Upper lobe of right lung (tissue), 1 donor: ENCODE measurements at places on chromosomes 11 and 22.

DNA sequence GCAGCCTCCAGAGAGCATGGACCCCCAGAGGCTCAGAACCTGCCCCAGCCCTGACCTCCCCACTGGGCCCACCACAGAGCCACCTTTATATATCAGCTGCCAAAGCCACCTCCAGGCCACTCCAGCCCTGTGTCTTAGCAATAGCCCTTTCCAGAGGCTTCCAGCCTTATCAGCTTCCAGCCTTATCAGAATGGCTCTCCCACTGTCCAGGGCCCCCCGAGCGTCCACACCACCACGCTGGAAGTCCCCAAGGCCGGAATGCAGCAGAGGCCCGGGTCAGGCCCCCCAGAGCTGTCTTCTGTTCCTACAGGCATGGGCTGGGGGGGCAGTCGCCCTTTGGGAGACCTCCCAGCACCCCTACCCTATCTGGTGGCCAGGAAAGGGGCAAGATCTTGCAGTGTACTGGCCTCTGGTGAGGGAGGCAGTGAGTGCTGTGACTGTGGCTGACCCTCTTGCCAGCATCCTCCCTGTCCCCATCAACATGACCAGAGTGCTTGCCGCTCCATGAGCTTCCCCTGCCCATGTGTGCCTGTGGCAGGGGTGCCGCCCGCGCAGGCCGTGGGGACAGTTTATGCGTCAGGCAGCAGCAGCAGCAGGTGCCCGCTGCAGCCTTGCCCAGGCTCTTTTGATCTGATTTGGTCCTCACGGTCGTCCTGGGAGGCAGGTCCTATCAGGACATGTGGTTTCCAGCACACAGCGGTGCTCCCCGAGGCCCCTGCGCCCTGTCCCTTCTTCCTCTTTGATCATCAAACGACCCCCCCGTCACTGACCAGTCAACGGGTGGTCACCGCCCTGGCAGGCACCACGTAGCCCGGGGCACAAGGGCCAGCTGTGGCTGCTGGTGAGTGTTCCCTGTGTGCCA lies 15.9 kb downstream of the OSBPL5 start:
- no peaks in the 10 kb centered on the region for H3K36me3 ChIP-seq
- no peak for DNase-seq
- H3K4me1 ChIP-seq: peaks cover 10% of the 10 kb centered on the region
- no peak overlapping the region for H3K4me3 ChIP-seq
- no peak overlapping the region for H3K27ac ChIP-seq

- no peak overlapping the region for H3K27ac ChIP-seq
- H3K4me3 ChIP-seq: no peak overlapping the region
- no peaks in the 10 kb centered on the region for H3K27me3 ChIP-seq
- peaks cover 3% of the 10 kb centered on the region for H3K4me1 ChIP-seq
These were observed 71.2 kb downstream of the LRRC32 start for GRCh38 chr11:76599041-76600013.

DNA sequence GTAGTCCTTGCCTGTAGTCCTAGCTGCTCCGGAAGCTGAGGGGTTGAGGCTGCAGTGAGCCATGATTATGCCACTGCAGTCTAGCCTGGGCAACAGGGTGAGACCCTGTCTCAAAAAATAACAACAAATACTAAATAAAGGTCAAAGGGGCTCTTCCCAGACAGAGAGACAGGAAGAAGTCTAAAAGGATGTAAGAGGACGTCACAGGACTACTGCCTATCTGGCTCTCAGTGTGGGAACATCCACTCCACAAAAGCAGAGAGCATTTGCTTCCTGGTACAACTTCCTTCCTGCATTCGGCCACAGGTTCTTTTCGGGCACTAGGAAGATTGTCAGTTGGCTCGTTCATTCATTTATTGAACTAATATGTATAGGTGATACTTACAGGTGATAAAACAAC lies 110.6 kb downstream of the SGSM3 start:
- no peaks in the 10 kb centered on the region for H3K36me3 ChIP-seq
- no peak overlapping the region for H3K4me3 ChIP-seq
- peaks cover 49% of the 10 kb centered on the region for H3K4me1 ChIP-seq

DNA sequence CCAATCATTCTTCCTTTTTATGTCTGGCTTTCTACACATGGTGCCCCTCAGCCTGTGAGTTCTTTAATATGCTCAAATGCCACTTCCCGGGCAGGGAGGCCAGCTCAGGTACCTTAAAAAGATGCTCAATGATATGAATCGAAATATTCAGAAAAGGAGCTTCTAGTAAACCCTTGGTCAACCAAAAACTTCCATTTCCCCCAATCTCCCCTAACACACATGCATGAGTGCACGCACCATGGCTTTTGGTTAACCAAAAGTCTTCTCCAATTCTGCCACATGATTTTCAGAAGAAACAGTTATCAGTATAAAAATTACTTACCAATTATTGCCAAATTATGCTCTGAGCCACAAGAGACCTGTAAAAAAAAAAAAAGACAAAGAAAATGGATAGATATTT lies 135.0 kb downstream of the SERGEF start:
- DNase-seq: no peak
- no peak overlapping the region for H3K4me3 ChIP-seq
- H3K4me1 ChIP-seq: no peaks in the 10 kb centered on the region
- no peak overlapping the region for H3K27ac ChIP-seq
- no peaks in the 10 kb centered on the region for H3K36me3 ChIP-seq
- H3K27me3 ChIP-seq: no peaks in the 10 kb centered on the region

GRCh38 chr22:26238596-26238995 lies 69.3 kb downstream of the SEZ6L start:
- H3K4me1 ChIP-seq: no peaks in the 10 kb centered on the region
- H3K27me3 ChIP-seq: peaks cover 28% of the 10 kb centered on the region
- DNase-seq: no peak
- no peaks in the 10 kb centered on the region for H3K36me3 ChIP-seq

DNA sequence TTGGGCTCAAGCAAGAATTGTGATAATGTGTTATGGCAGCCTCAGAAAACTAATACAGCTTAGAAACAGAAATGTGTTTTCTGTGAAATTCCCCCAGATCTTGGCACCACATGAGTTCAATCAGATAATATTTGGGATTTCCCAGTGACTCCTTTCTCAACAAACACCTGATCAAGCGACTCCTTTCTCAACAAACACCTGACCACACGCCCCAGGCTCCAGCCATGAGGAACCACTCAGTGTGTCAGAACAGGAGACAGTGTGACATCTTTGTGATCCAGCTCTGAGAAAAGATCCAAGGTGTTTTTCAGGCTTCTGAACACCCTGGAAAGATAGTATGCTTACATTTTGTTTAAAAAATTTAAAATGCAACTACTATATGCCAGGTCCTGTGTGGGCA lies 1.9 kb upstream of the UVRAG start:
- DNase-seq: no peak
- peak overlapping the region; percentile 93 for H3K27ac ChIP-seq
- H3K36me3 ChIP-seq: no peaks in the 10 kb centered on the region

DNA sequence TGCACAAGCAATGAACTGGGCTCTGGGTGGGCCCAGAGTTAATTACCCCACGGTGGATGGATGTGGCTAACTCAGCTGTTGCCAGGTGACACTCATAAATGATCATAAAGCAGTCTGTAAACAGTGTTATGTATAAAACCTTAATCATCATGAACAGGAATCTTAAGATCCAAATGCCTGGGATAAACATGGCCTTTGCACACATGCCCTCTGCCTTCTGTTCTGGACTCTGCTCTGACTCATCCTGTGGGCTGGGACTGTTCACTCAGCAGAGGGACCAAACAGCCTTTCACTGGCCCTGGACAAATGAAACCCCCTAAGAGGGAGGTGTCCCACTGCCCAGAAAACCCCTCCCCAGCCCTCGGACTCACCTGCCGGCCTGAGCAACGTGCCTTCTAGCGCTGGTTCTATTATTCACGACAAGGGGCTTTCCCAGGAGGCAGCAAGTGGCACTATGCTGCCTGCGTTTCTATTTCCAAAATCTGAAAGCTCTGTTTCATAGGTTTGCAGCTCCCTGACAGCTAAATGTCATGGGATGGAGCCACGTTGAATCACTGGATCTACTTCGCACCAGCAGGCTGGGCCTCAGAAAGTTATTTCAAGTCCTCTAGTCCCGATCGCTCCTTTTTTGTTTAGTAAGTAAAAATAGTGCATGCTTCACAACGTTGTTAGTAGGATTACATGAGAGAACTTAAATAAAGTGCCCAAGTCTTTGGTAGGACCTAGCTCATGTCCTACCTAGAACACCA lies 53.0 kb downstream of the LARGE1 start:
- H3K27ac ChIP-seq: no peak overlapping the region
- no peaks in the 10 kb centered on the region for H3K27me3 ChIP-seq
- H3K36me3 ChIP-seq: no peaks in the 10 kb centered on the region

DNA sequence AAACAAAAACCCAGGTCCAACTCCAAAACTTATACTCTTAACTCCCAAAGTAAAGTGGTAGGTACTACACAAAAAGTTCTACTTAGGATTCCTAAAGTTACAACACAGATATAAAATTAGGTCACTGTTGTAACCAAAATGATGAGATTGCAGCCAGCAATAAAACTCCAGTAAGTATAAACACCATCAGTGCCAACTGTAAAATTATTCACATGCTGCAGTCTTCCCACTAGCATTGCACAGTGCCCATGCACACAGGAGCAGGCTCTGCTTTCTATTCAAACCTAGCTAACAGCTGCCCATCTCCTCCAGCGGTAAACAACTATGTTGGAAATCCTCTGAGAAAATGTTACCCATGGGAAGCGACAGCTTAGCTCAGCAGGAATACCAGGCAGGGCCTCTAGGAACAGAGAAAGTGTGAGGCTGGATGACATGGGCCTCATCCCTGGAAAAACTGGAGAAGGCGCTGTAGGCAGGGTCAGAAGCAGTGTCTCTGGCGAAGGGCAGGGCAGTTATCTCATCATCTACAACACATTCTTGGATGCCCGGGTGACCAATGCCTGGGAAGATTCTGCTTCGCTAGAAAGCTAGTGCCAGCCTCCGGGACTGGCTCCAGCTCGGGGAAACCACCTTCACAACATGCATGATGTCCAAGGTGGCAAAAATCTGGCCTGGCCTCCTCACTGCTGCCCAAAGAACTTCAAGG lies 9.1 kb downstream of the CPT1A start:
- no peak overlapping the region for H3K27ac ChIP-seq
- H3K4me1 ChIP-seq: peaks cover 64% of the 10 kb centered on the region
- H3K27me3 ChIP-seq: no peaks in the 10 kb centered on the region
- H3K36me3 ChIP-seq: peaks cover 11% of the 10 kb centered on the region
- DNase-seq: no peak
- no peak overlapping the region for H3K4me3 ChIP-seq

GRCh38 chr11:94895971-94896370 lies 77.4 kb downstream of the CWC15 start:
- H3K27ac ChIP-seq: no peak overlapping the region
- H3K4me3 ChIP-seq: no peak overlapping the region
- no peaks in the 10 kb centered on the region for H3K27me3 ChIP-seq
- no peaks in the 10 kb centered on the region for H3K4me1 ChIP-seq
- DNase-seq: no peak

DNA sequence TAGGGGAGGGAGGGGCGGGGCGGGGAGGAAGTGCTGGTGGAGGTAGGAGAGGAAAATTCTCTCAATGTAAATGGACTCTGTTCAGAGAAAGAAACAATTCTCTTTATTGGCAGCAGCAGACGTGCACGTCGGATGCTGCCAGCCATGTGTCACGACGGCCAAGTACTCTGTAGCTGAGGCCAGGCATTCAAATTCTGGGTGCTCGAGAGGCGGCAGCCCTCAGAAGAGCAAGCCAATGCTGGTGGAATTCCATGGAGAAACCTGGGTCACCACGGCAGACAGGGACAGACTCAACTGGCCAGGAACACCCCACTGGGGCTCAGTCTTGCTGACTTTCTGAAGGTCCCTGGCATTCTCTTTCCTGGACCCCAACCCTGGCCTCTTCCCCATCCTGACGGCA lies 90.8 kb downstream of the ABTB2 start:
- no peak for DNase-seq
- no peaks in the 10 kb centered on the region for H3K27me3 ChIP-seq
- H3K27ac ChIP-seq: no peak overlapping the region
- peaks cover 5% of the 10 kb centered on the region for H3K4me1 ChIP-seq
- no peaks in the 10 kb centered on the region for H3K36me3 ChIP-seq

DNA sequence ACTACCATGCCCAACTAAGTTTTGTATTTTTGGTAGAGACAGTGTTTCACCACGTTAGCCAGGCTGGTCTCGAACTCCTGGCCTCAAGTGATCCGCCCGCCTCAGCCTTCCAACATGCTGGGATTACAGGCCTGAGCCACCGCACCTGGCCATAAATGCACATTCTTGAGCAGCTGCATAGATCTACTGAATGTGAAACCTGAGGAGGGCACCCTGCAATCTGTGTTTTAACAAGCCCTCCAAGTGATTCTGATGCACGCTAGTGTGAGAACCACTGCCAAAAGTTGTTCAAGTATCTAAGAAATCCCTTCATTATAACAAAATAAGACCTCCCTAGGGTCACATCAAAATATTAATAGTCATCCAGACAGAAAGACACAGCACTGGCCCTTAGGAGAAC lies 89.3 kb downstream of the RDX start:
- no peak for DNase-seq
- no peak overlapping the region for H3K4me3 ChIP-seq
- H3K4me1 ChIP-seq: no peaks in the 10 kb centered on the region
- H3K36me3 ChIP-seq: no peaks in the 10 kb centered on the region

GRCh38 chr11:2772544-2773031 lies 72.8 kb upstream of the KCNQ1OT1 start:
- no peak for DNase-seq
- no peaks in the 10 kb centered on the region for H3K27me3 ChIP-seq
